ENCODE measurements at places on chromosomes 7 and 10.

DNA sequence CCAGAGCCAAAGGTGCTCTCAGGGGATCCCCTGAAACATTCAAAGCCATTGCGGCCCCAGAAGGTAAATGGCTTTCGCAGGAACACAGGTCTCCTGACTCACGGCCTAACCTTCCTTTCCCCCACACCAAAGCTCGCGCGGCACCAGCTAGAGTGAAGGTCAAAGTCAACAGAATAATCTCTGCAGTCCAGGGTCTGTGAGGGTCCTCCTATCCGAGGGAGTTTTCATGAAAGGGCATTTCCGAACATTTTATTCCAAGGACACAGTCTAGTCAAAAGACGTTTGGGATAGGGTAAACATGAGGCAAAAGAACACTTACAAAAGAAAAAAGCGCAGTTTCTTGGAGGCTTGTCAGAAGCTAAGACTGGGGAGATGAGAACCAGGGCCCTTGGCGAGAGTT lies 559 bp upstream of the STEAP2 start:
- DNase-seq = no peak

DNA sequence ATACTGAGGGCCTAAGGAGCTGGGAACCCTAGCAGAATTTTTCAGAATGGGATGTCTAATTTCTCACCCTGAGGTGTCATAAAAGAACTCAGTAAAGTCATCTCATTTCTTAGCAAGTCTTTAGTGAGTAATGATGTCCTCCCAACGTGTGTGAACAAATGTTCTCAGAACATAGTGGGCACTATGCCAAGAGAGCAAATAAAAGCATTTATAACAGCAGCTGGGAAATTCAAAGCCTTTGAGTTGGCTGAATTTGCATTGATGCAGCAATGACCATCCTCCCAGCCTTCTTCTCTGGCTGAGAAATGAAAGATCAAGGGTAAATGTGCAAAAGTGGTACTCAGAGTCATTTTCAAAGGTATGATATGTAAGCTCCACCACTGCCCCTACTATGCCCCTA lies 109.4 kb downstream of the FAM107B start:
- peak; percentile 51 for DNase-seq

- DNase-seq = no peak
These were observed 51.5 kb upstream of the DLX6 start for GRCh38 chr7:96953676-96954513.

DNA sequence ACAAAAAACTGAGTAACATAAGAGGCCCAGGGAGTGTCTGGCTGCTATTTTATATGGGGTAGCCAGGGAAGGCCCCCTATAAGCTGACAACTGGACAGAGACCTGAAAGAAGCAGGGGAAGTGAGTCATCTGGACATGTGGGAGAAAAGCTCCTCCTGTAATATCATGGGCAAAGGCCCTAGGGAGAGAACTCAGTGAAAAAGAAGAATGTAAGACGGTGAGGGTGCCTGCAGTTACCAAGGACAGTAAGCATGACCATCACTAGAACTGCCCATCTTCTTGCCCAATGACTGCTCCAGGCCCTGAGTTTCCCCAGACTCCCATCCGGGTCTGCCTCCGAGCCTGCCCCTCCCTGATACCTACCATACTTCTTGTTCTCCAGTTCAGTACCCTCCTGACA lies 2.3 kb downstream of the ELMO1 start:
- no peak for DNase-seq

GRCh38 chr7:24756545-24757352 lies 515 bp downstream of the GSDME start:
- no peak for DNase-seq

- no peak for DNase-seq
These were observed 211.1 kb upstream of the GALNT17 start for GRCh38 chr7:70920876-70921275.

- no peak for DNase-seq
These were observed 63.0 kb downstream of the PAPSS2 start for GRCh38 chr10:87722716-87723115.

- DNase-seq = no peak
These were observed 137.5 kb downstream of the IMMP2L start for GRCh38 chr7:111424768-111425167.

- no peak for DNase-seq
These were observed 303.5 kb downstream of the NEBL start for GRCh38 chr10:20593649-20594048.

- no peak for DNase-seq
These were observed 82.9 kb downstream of the CDK14 start for GRCh38 chr7:90678986-90679385.

DNA sequence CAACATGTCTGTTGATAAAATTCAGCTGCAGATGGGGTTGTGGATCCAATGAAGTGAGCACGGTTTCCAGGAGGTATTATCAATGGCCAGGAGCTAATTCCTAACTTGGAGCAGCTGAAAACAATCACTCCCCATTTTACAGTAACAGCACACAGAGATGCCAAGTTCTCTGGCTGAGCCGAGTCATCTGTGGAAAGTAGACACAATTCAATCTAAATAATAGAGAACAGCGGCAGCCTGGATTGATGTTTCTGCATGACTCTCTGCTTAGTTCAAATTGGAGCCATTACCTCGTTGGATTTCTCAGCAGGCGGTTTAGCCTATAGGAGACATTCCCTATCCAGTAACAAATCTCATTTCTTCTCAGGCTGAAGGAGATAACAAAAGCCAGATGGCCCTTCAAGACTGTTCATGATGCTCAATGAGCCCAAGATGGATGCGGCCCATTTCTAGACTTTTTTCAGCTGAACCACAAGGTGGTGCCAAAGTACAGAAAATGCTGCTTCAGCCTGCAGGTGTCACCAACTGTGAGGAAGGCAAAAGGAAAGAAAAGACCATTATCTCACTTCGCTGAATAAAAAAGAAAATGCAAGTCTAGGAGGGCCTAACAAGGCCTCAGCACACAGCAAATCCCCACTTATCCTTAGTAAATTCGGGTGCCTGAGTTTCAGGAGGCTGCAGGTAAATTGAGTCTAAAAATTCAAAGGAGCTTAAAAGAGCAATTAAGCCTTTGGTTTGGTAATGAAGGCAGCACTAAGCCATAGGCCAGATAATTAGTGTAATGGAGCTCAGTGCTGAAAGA lies 83.7 kb downstream of the SLC16A9 start:
- DNase-seq = peak; percentile 64

- DNase-seq = no peak
These were observed 34.8 kb upstream of the SFMBT2 start for GRCh38 chr10:7445474-7446185.

GRCh38 chr10:1083581-1083980 lies 27.4 kb downstream of the WDR37 start:
- no peak for DNase-seq

DNA sequence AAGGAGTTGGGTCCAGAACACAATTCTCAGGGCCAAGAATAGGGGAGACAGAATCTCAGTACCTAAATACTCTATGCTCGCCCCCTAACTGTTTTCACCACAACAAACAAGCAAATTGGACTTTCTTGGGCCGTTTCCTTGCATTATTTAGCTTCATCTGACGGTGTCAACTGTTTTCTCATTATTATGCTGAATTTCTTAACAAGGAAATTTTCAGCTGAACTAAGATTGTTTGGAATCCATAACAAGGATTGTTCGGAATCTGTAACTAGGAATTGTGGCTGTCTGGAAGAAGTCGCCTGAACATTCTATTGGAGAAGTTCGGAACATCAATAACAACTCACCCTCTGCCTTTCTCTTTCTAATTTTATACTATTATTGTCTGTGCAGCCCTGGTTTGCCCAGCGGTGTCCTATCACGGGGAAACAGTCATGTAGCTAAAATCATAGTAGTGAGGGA lies 15.5 kb upstream of the DLX6 start:
- no peak for DNase-seq

DNA sequence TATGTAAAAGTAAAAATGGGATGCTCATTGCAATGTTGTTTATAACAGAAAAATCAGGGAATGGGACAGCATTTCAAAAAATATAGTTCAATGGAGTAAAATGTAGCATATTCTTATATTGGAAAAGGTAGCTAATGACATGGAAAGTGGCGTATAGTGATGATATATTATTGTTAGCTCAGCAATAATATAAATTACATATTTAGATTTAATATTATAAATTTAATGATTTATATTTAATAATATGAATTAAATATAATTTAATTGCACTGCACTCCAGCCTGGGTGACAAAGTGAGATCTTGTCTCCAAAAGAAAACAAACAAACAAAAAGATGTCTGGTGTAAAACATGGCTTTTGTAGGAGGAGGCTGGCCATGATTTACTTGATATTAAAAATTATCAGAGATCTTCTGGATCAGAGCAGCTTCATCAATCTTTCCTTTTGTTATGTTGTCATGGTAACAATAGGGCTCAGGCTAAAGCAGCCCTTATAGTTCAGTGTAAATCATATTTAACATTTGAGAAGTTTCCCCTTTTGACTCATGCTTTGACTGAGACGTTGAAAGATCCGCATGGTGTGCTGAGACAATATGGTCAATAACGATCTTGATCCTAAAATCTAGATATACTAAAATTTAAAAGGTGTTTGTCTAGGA lies 23.2 kb downstream of the OR6B1 start:
- DNase-seq = no peak

DNA sequence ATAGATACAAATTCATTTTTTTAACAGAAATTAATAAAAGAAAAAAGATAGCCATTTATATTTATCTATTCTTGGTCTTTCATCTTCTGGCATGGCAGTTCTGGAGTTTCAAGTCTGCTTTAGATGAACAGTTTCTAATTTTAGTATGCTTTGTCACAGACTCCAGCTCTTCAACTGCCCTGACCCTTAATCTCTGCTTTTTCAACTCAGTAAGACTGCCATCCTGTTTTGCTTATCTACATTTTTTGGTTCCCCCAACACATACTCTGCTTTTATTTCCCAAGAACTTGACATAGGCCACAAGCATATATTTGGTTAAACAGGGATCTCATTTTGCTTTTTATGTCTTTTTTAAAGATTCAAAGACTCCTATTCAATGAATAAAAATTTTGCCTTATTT lies 309.3 kb upstream of the KCND2 start:
- DNase-seq = no peak

DNA sequence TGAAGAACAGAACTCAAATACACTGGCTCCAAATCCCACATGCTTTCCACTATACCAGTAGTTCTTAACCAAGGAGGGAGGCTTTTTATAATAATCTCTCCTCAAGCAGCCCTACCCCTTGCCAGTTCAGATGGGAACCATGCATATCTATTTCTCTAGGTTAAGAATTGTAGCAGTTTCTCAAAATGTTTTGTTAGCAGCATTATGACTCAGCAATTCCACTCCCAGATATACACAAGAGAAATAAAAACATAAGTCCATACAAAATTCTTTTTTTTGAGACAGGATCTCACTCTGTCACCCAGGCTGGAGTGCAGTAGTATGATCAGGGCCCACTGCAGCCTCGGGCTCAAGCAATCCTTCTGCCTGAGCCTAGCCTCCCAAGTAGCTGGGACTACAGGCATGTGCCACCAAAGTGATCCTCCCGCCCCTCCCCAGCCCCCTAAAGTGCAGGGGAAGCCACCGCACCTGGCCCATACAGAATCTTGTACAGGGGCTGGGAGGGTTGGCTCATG lies 18.1 kb downstream of the YWHAG start:
- no peak for DNase-seq

DNA sequence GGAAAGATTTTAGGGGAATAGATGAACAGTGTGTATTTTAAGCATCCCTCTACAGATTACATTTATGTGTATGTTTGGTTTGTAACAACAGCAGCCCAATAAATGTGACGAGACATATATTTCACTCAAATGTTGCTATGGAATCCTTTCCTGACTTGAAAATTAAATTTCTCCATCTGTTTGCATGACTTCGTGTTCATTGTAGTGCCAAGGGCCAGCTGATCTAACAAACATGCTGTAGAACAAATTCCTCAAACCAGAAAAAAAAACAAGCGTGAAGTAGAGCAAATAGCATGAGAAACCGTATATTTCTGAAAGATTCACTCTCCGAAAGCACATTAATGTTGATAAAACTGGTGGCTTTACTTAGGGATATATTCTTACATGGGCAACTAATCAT lies 87.8 kb downstream of the NRCAM start:
- no peak for DNase-seq

GRCh38 chr10:30705625-30706149 lies 76.1 kb upstream of the LYZL2 start:
- no peak for DNase-seq

GRCh38 chr7:38245409-38245977 lies 27.9 kb downstream of the TARP start:
- DNase-seq = no peak

DNA sequence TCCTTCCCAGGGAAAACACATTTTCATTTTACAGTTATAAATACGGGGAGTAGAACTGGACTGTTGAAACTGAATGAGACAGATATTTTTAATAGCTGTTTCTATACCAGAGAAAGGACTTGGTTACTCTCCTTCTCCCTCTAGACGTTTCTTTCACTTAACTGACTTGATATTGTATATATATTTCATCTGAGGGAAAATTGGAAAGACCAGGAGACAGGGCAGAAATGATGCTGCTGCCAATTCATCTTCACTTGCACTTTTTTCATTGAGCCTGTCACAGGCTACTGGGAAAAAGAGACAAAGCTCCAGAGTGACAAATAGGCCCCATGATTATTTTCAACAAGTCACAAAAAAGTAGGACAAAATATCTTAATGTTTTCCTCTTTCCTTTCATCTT lies 636.0 kb upstream of the TPK1 start:
- DNase-seq = no peak

- peak; percentile 89 for DNase-seq
These were observed 27.1 kb downstream of the OGDH start for GRCh38 chr7:44633254-44634186.

GRCh38 chr7:16493266-16493665 lies 27.7 kb upstream of the SOSTDC1 start:
- no peak for DNase-seq

GRCh38 chr10:121974019-121974534 lies 940 bp downstream of the NSMCE4A start:
- no peak for DNase-seq

DNA sequence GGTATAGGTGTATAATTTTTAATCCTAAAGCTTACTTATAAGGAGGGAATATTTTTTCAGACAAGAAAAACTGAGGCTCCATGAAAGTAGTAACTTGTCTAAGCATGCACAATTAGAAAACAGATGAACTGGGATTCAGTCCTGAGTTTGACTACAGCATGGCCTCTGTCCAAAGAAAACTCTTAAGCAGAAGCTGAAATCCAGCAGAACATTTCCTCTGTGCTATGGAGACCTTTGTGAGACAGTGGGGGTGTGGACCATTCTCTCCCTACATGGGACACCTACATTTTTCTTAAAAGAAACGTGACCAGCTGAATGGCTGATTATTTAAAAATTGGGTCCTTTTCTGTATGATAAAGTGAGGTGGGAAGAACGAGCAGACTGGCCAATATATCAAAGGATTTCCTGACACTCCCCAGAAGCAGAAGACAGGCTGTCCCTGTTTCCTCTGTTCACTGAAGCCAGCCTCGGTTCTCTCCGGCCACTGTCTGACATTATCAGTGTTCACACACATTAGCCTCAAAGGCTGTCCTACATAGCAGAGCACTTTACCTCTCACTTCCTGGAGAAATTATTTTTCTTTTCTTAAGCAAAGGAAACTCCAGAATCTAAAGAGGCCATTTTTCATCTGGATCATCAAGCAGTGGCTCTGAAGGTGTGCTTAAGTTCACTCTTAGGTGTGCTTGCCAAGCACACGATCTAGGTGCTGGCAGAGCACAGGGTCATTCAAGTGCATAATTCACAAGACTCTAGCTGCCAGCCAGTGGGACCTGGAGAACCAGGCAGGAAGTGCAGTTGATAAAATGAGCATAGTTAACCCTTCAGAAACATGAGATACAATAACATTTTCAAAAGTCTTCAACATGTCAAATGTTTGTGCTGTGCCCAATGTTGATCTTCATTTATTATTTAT lies 40.4 kb upstream of the KIAA1217 start:
- no peak for DNase-seq

All from CD4-positive, alpha-beta T cell treated with Interleukin-15 for 4 hours (primary cell).